ENCODE measurements at places on chromosomes 2 and 18. TPM values are rescaled to one million over a fixed set of nuclear protein-coding genes. Genes with fewer than 3 reads are reported as not detected.

The UGT1A8 gene
- not detected for total RNA-seq

DNA sequence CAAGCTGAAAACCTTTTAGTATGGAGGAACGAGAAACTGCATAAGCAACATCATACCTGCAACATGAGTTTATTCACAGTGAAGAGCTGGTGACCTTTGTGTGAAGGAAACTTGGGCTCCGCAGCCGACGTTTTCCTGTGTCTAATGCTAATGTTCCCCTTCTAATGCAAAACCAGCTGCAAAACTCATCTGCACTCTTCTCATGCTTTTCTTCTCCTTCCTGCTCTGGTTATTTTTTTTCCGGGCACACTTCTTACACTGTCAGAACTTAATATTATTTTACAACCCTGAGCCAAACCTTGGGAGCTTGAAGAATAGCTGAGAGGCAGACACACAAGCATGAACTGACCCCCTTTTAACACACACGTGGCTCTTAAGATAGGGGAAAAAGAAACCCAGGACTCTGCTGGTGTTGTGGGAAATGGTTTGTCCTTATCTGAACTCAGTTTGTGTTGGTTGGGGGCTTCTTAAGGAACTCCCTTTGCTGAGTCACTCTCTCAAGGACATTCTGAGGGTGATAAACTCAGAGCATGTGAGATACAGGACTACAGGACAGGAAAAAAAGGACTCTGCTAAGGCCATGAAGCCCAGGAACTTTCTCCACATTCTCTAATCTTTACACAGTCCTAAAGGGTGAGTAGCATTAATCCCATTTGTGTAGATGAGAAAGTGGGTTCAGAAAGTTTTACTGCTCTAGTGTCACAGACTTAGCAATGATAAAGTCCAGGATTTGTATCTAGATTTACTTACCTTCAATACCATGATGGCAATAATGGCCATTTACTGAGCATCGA is 439.3 kb upstream of the TRIB2 start:
- no peak overlapping the region for H3K4me3 ChIP-seq
- H3K27me3 ChIP-seq, result peaks cover 4% of the 10 kb centered on the region
- no peak overlapping the region for H3K27ac ChIP-seq
- H3K36me3 ChIP-seq, result no peaks in the 10 kb centered on the region

The ITGB6 gene
- 14.3 TPM for total RNA-seq

DNA sequence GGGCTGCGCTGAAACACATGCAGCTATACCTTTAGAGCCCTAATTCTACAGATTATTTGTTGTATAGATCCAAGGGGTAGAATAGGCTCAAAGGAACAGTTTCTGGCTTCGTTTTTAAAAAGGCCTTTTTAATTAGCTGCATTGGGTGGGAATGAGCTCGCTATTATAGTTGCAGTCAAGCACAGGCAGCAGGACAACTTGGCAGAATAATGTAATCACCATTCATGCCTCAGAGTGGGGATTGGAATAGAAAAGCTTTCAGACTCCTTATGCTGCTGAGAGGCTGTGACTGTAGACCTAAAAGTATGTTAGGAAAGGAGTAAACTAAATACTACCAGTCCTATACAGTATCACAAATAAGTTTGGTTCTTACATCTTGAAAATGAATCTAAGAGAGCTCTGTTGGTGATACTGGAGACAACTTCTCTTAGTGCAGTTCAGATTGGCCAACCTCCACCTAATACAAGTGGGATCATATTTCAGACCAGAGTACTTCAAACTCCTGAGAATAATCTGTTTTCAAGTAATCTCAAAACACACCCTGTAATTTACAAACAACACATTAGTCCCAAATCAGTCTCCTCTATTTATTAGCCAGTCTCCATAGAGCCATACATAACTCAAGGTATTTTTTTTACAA is 121.4 kb downstream of the ANTXR1 start:
- H3K27ac ChIP-seq, result no peak overlapping the region
- H3K36me3 ChIP-seq, result peaks cover 33% of the 10 kb centered on the region
- no peak for DNase-seq

DNA sequence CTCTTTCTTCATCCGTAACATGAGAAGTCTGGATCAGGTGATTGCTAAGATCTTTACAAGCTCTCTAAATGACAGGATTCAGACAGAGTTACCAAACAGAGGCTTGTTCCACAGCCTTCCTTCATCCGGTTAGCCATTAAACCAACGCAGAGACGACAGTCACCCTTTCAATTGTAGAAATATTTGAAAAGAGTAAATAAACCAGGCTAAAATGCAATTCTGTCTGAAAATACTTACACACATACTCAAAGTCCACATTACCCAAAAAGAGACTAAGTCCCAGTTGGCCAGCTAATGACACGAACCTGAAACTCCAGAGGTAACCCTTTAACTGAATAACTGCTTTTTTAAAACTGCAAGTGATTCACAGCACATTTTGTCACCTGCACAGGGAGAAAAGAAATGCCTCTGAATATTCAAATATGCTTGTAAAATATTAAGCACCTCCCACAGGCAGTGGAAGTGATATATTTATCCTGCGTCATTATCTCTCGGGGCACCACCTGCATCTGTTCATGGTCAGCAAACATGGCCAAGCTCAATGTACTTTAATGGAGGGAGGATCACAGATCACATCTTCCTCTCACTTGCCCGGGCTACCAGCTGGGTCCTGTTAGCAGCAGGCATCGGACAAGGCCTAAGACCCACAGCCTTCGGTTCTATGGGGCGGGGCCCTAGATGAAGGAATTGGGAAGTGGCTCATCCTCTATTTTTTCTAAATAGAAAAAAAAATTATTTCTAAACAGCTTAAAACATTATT is 38.8 kb upstream of the DNER start:
- no peak overlapping the region for H3K27ac ChIP-seq
- peaks cover 1% of the 10 kb centered on the region for H3K36me3 ChIP-seq
- H3K4me3 ChIP-seq, result no peak overlapping the region
- H3K27me3 ChIP-seq, result no peaks in the 10 kb centered on the region
- DNase-seq, result no peak

DNA sequence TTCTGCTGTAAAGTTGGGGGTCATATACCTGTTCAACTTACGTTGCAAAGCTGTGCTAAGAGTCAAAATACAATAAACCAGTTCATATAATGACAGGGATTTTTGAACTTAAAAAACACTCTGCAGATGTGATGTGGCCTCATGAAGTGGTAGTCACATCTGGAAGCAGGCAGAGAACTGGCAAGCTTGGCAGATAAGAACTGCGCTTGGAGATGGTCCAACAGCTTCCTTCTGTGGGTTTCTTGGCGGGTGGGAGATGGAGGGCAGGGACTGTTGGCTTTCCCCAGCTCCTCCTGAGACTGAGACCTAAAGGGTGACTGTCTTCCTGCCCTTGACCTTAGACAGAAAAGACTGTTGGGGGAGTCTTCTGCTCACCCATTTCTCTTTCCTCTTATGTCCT is 140.4 kb downstream of the CTIF start:
- H3K27ac ChIP-seq, result no peak overlapping the region
- H3K27me3 ChIP-seq, result no peaks in the 10 kb centered on the region
- no peaks in the 10 kb centered on the region for H3K36me3 ChIP-seq

The ARHGEF33 gene
- total RNA-seq, result 0.83 TPM

DNA sequence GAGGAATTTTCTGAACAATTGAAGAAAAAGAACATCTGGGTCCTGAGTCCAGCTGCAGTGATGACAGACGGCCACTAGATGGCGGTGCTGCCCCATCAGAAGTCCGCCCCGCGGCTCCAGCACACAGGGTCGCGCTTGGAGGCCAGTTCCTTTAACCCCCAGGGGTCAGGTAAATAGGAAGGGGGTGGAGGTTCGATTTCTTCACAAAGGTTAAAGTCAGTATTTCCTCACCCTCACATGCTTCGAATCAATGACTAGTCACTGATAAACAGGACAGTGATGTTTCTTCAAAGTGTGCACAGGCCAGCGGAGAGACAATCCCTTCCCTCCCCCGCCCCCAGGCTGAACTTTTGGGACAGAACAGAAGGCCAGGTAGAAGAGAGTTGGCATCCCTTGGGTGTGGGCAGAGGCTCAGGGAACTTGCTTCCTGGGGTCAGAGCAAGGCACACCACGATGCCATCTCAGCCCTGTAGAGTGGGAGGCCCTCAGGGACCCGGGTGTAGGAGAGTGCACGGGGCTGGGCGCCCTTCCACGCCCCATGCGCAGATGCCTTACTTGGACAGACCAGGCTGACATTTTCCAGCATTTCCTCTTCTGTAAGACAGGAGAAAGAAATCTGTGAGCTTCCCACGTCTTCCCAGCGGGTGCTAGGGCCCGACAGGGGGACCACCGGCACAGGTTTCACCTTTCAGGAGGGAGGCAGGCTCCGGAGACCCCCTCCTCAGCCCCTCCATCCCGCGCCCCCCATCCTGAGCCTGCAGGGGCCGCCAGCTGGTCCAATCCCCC is 722 bp downstream of the APOB start:
- H3K4me1 ChIP-seq, result peaks cover 8% of the 10 kb centered on the region
- DNase-seq, result peak; percentile 79
- H3K4me3 ChIP-seq, result peak overlapping the region; percentile 58

GRCh38 chr2:190105554-190105953 is 43.0 kb upstream of the MSTN start:
- no peak overlapping the region for H3K27ac ChIP-seq
- H3K4me1 ChIP-seq, result peaks cover 2% of the 10 kb centered on the region
- no peak overlapping the region for H3K4me3 ChIP-seq
- no peaks in the 10 kb centered on the region for H3K36me3 ChIP-seq

DNA sequence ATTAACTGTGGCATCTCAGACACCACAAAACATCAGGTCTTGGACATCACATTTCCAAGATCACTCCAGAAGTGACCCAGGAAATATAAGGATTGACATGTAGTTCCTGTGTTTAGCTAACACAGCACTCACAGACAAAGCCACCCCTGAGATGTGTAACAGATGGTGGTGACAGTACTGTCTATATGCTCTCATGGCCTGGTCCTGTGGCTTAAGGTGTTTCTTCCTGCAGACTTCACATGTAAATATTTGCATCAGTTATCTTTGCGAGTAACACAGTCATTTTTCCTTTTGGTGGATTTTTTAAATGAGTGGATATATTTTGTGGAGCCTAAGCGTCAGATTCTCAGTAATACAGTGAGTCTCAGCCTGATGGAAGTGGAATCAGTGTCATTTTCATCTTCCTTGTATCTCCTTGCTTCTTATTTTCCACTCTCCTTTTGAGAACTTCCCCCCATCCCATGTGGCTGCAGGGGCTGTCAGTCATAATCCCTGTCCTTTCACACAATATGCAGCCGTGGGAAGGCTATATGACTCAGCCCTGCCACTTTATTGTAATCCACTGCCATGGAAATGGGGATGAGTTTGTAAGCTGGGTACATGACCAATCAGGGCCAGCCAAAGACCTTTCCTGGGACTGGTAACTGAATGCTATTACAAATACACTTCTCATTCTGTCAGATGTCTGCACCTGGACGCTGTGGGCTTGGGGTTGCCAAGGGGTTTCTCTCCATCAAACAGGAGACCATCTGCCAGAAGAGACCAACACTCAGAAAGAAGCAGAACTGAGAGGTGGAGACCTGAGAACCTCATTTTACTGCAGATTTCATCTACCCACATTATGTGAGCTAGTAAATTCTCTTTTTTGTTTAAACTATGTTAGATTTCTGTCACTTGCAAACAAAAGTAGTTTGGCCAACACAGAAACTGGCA is 74.3 kb downstream of the ICOS start:
- no peak for DNase-seq
- no peaks in the 10 kb centered on the region for H3K36me3 ChIP-seq
- H3K4me3 ChIP-seq, result no peak overlapping the region

The DCC gene
- 1.0 TPM for total RNA-seq

- H3K27me3 ChIP-seq, result peaks cover 16% of the 10 kb centered on the region
- H3K4me1 ChIP-seq, result peaks cover 14% of the 10 kb centered on the region
- H3K27ac ChIP-seq, result no peak overlapping the region
- H3K4me3 ChIP-seq, result no peak overlapping the region
- no peaks in the 10 kb centered on the region for H3K36me3 ChIP-seq
Observed at GRCh38 chr2:10546975-10547391, 98.9 kb upstream of the ODC1 start.

DNA sequence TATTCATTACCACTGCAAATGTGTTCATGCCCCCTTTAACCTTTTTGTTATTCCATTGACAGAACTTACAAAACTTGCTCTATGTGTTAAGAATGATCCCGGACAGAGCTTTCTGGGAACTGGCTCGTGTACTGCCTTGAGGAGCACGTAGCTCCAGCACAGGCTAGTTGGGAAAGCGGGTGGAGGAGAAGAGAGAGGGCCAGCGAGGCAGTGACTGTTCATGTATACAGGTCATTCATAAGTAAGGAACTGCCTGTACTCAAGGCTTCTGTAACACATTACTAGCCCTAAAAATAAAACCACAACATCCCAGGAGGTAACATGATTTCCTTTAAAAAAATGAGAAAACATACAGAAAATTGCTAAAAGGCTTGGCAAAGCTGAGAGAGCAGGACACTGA is 109.0 kb downstream of the STK39 start:
- no peak for DNase-seq
- H3K36me3 ChIP-seq, result peaks cover 17% of the 10 kb centered on the region
- no peak overlapping the region for H3K4me3 ChIP-seq
- H3K27ac ChIP-seq, result no peak overlapping the region

The MTIF2 gene
- 22.8 TPM for total RNA-seq

The RAB17 gene
- total RNA-seq, result 11.0 TPM

The ITSN2 gene
- total RNA-seq, result 19.6 TPM

- H3K27ac ChIP-seq, result peak within 1 kb of the TSS; percentile 96
- H3K4me3 ChIP-seq, result peak within 1 kb of the TSS; percentile 79
- no peak for DNase-seq
- H3K27me3 ChIP-seq, result peaks cover 2% of the 10 kb centered on the region
- H3K4me1 ChIP-seq, result peaks cover 42% of the 10 kb centered on the region
Observed at GRCh38 chr2:85577386-85578242, at the start of gene VAMP8. Gene VAMP8 (plus strand): TSS chr2:85577586. CDS start chr2:85577647, 61 bp downstream.

- no peak overlapping the region for H3K4me3 ChIP-seq
- no peaks in the 10 kb centered on the region for H3K27me3 ChIP-seq
- DNase-seq, result no peak
- H3K4me1 ChIP-seq, result peaks cover 28% of the 10 kb centered on the region
- no peaks in the 10 kb centered on the region for H3K36me3 ChIP-seq
- H3K27ac ChIP-seq, result no peak overlapping the region
Observed at GRCh38 chr18:63109022-63109421, 210.5 kb downstream of the BCL2 start.

The HOXD13 gene
- 0.63 TPM for total RNA-seq

DNA sequence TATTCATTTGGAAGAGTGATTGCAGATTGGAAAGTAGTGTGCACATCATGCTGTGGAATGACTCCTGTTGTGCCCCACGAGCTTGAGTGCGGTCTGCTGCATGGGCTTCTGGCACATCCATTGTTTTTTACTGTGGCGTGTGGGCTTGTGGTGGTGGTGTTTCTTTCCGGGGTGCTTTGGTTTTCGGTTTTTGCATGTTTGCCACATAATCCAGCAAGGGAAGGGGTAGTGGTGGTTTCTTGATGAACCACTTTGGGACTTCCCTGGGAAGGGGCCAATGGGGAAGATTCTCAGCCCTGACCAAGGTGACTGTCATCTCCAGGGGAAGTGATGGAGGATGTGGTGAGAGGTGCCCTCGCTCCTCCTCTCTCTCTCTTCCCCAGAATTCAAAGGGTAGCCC is 57.0 kb downstream of the COA5 start:
- no peaks in the 10 kb centered on the region for H3K27me3 ChIP-seq
- no peak for DNase-seq
- H3K4me1 ChIP-seq, result no peaks in the 10 kb centered on the region
- no peak overlapping the region for H3K27ac ChIP-seq

- H3K27ac ChIP-seq, result no peak overlapping the region
- DNase-seq, result no peak
- peaks cover 16% of the 10 kb centered on the region for H3K4me1 ChIP-seq
- H3K27me3 ChIP-seq, result no peaks in the 10 kb centered on the region
Observed at GRCh38 chr18:3481696-3482210, 31.8 kb downstream of the TGIF1 start.
